ENCODE measurements at places on chromosomes 5 and 9.

GRCh38 chr5:36073595-36074216, 7.0 kb upstream of the UGT3A2 start:
- DNase-seq: peak; percentile 22

DNA sequence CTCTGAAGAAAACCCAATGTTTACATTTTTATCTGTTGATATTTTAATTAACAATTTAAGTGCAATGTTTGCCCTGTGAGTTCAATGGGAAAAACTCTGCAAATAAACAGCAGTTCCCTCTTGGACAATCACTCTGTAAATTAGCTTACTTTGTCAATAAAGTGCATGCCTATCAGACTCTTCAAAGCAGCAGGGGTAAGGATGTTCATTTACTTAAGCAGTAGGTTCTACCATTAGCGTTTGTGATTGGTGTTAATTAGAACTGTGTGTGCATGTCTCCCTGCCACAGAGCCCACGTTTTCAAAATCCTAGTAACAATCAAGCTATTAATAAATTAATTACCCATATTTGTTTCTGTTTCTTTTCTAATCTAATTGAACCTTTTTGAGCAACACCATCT, 1921.6 kb upstream of the WWC1 start:
- DNase-seq: no peak

GRCh38 chr9:90024409-90024808, 419.6 kb downstream of the GADD45G start:
- DNase-seq: no peak

GRCh38 chr5:178145965-178146820, 7.5 kb downstream of the NHP2 start:
- DNase-seq: peak; percentile 46

GRCh38 chr5:124876983-124877382, 130.5 kb upstream of the ZNF608 start:
- no peak for DNase-seq

GRCh38 chr5:160460377-160461049, 38.9 kb downstream of the PTTG1 start:
- no peak for DNase-seq

DNA sequence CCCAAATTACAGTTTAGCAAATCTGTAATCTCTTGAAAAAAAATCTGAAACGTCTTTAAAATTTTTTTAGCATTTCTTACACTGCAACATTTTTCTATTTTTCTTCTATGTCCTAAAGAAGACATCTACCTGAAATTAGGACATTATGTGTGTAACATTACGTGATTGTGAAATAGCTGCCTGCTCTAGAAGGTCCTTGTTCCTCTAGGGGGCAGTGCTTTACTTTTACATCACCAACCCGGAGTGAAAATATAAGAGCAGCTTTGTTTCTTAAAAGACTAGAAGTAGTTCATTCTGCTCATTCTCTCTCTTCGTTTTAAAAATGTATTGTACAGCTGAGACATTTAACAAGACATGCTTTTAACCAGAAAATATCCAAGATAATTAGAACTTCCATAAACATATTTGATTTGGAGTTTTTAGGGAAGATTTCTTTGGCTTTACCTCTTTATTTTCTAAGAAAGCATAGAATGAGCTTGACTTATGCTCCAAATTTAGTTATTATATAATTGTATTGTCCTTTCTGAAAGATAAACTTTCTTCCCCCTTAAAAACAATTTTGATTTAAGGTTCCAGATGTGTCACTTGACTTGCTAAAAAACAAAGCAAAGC, 48.1 kb upstream of the RIOK2 start:
- DNase-seq: peak; percentile 48

DNA sequence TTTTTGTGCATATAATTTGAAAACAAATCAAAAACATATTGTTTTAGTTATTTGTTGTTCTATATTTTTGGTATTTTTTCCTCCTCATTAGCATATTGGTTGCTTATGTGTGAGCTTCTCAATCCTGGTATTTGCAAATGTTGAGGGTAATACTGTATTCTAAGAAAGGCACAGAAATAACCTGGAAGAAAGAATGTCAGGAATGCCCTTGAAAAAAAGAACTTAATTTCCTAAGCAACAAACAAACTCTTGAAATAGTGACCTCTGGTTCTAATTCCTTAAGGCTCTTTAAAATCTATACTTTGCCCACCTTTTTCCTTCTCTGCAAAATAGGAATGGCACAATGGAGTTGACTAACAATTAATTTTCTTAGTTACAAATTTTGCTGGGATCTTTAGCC, 117.5 kb downstream of the HMHB1 start:
- DNase-seq: no peak

GRCh38 chr5:110716247-110717245, 9.9 kb downstream of the TMEM232 start:
- DNase-seq: no peak

- peak; percentile 90 for DNase-seq
Measured at GRCh38 chr5:7629561-7629960, 221.4 kb downstream of the CFAP90 start.

GRCh38 chr9:134226221-134226930, 62.0 kb upstream of the RNU6ATAC start:
- no peak for DNase-seq

All from NCI-H1105 treated with DMSO at 0.1 percent for 48 hours (cell line).